ENCODE measurements at places on chromosomes 6 and 20.

- no peak for DNase-seq
Observed at GRCh38 chr6:131488780-131489179, 84.2 kb upstream of the ARG1 start.

DNA sequence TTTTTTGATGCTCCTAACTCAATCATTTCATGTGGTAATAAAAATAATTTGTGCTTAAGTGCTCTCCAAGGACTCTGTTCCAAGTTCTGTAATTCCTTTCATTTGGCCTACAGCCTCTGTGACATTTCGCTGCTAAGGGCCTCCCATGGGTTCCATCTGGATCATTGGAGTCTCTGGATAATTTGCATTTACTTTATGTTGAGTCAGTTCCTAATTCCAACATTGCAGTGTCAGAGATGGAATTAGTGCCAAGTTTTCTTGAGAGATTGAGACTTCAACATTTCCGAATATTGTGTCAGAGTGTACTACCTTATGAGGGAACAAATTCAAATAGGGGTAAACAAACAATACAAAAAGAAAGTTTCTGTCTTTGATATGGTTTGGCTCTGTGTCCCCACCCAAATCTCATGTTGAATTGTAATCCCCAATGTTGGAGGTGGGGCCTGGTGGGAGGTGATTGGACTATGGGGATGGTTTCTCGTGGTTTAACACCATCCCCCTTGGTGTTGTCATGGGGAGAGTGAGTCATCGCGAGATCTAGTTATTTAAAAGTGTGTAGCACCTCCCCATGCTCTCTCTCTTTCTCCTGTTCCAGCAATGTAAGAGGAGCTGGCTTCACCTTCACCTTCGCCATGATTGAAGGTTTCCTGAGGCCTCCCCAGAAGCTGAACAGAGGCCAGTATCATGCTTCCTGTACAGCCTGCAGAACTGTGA, 244.1 kb upstream of the TBX18 start:
- no peak for DNase-seq

GRCh38 chr20:44279228-44279627, 31.8 kb downstream of the FITM2 start:
- DNase-seq: no peak

- DNase-seq: no peak
Observed at GRCh38 chr6:146670161-146670560, 71.4 kb downstream of the ADGB start.

Data from CD4-positive, alpha-beta T cell treated with Interleukin-17A for 1 hour (primary cell).